COR-L47 (cell line): ENCODE measurements at places on chromosomes 6 and 20.
A peak's percentile ranks its signal among the peaks of the same experiment; 100 is the strongest.

DNA sequence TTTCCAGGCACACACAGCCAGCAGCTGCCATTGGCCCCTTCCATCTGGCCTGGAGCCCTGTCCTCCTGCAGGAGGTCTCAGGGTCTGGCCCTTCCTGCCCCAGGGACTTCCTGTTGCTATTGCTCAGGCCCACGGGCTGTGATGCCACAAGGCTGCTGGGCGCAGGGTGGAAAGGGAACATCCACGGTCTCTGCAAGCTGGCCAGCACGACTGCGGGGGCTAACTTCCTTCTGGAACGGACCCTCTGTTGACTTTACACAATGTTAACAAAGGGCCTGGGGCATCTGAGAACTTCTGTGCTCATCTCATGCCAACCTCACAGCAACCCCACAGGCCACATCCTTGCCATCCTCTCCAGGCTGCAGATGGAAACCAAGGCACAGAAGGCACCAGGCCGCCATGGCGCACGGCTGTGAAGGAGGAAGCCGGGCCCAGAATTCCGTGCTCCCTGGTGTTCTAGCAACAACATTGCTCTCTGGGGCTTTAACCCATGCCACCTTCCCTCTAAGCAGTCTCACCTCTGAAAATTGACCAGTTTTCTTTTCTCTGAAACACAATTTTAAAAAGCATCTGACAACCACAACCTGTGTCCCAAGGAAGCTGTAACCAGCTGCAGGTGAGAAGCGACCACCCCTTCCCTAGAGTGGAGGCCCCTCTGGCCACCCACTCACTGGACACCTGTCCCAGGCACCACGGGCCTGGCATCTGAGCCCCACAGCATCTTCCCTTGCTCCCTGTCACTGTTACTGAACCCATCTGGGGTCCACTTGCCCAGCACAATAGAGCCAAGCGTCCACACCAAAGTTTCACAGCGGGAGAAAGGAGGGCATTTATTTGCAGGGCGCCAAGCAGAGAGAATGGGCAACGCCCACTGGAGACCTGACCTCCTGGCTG, 261.3 kb downstream of the CDH4 start:
- DNase-seq = no peak

DNA sequence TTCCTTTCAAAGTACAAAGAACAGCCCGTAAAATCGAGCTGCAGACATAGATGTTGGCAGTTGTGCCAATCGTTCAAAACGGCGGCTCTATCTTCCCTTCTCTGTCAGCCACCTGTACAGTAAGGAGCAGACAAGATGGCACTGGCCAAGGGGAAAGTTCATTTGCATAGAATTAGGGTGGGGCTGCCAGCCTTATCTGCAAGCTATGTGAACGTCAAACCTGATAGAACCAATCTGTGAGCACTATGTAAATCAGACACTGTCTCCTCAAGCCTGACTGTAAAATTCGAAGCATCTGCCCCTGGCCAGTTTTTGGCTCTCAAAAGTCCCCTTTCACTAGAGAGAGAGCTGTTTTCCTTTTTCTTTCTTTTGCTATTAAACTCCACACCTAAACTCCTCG, 374.5 kb downstream of the EPM2A start:
- no peak for DNase-seq

DNA sequence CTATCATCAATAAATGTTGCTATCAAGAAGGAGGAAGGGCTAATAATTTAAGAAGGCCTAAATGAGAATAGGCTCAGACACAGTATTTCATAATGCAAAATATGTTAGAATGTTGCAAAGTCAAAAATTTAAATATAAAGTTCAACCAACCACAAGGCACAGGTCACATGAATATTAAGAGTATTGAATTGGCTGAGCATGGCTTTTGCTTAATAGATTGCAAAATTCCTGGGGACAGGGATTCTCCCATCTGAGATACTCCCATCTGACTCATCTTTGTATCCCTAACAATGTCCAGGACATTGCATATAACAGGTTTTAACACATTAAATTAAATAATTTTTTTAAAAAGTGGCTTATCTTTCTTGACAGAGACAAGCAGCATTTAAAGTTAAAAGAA, 32.9 kb upstream of the UTRN start:
- DNase-seq = no peak

GRCh38 chr6:72505446-72505845, 116.4 kb upstream of the KCNQ5 start:
- no peak for DNase-seq

DNA sequence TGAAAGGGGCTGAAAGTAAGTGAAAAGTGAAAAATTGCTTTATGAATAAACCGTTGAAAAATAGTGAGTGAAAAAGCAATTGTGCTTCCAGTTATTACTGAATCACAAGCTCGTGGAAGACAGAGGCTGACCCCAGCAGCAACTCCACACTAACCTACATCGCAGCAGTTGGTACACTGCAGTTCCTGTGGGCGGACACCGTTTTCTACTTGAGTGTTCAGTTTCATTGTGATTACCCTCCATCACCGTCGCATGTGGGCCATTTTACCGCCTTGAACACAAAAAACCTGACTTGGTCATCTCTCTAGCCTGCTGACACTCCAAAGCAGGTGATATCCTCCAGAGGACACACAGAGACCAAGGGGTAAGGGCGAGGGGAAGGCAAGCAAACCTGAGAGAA, 28.4 kb downstream of the PRDM1 start:
- DNase-seq = no peak

GRCh38 chr6:53437557-53438202, 88.9 kb upstream of the ELOVL5 start:
- DNase-seq = peak; percentile 66

DNA sequence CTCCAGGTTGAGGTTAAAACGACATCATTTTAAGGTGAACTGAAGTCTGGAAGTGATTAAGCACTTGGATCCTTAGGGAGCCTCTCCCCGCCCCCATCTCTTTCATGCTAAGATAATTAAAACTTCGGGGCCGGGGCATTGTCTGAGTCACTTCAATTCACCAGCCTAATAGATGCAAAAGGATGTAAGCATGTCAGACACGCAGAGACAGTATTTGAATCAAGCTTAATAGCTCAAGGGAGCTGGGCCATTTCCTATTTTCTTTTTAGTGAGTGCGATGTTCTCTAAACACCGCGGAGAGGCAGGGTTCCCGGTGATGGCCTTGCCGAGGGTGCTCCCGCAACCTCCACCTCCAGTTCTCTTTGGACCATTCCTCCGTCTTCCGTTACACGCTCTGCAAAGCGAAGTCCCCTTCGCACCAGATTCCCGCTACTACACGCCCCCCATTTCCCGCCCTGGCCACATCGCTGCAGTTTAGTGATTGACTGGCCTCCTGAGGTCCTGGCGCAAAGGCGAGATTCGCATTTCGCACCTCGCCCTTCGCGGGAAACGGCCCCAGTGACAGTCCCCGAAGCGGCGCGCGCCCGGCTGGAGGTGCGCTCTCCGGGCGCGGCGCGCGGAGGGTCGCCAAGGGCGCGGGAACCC, 516 bp upstream of the IRF4 start:
- DNase-seq = no peak

DNA sequence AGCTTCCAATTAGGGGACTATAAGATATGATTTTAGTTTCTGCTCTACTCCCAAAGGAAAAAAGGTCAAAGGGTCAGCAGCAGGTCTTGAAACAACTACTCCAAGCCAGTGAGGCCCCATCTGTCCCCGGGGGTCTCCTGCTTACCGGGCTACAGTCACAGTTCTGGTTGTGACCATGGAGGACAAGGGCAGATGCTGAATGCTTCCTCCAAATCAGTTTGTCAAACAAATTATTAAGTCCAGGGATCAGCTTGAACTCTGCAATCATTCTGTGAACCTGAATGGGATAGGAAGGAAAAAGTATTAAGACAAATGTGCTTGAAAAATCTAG, 60.2 kb downstream of the MYH7B start:
- DNase-seq = no peak

- DNase-seq = no peak
Measured at GRCh38 chr20:926670-927069, 10.5 kb upstream of the ANGPT4 start.

- DNase-seq = peak; percentile 15
Measured at GRCh38 chr6:128327890-128328289, 192.5 kb downstream of the PTPRK start.

DNA sequence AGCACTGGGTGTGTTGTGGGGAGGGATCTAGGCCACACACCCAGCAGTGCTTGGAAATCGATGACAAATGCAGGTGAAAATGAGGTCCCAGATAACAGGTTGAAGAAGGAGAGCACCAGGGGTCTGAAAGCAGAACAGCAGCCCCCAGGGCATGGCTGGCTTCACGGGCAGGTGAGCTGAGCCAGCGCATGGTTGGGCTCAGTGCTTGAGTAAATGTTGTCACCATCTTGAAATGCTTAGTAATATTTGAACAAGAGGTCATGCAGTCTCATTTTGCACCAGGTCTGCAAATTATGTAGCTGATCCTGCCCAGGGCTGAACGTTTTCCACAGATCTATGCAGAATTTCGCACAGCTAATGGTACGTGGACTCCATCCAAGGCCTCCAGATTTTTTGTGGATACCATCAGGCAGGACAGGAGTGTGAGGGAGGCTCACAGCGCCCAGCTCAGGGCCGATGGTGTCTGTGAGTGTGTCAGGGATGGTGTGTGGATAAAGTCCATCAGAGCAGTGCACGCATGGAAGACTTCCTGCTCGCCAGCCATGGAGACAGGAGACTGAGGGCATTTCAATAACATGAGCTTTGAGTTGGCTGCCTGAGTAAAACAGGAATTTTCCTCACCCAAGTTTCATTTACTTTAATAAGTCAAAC, 53.1 kb upstream of the SNX9 start:
- no peak for DNase-seq

DNA sequence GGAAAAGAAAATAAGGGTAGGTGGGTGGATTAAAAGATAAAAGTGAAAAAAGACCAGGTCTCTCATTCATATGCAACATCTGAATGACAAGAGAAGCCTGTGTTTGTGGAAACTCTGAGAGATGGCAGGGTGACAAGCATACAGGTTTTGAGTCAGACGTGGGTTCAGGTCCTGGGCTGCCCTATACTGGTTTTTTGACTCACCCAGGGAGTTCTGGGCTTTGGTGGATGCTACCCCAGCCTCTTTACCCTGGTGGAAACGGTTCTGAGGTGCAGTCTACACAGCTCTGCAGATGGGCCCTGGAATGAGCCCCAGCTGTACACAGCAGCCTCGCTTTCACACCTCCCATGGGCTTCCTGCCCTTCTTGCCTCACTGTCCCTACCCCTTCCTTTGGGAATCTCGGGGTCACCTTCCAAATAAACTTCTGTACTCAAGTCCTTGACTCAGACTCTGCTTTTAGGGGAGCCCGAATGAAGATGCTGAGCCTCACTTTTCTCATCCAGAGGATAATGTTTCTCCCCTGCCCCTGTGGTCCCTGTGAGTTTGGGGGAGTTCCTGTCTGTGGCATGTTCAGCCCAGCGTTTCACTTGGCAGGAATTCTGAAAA, 77.7 kb upstream of the CLDN20 start:
- DNase-seq = no peak

- no peak for DNase-seq
Measured at GRCh38 chr20:408843-409696, 971 bp downstream of the RBCK1 start.

DNA sequence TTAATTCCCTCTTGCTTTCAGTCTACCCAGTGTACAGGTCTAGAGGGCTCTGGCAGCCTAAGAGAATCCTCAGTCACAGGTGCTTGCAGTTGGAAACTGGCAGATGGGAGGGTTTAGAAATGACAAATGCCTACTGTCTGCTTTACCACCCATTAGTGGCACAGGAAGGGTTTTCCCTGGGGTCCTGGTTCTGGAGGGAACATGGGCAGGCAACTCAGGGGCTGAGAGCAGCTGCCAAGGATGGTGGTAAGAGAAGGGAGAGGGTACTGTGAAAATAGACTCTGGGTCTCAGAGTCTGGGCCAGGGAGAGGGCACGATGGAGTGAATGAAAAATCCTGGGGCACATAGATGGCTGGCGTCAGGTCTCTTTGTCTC, 103.5 kb downstream of the TCP11 start:
- DNase-seq = no peak
